Psoas muscle (tissue), 8 donors: ENCODE measurements at places on chromosomes 5 and 9. TPM values are rescaled to one million over a fixed set of nuclear protein-coding genes. Genes with fewer than 3 reads are reported as not detected.

Gene ZNF483
- total RNA-seq: 0.42 TPM

Gene MARVELD2
- 0.10 TPM for total RNA-seq

GRCh38 chr9:134641990-134642384 is 384 bp downstream of the COL5A1 start:
- DNase-seq: no peak

DNA sequence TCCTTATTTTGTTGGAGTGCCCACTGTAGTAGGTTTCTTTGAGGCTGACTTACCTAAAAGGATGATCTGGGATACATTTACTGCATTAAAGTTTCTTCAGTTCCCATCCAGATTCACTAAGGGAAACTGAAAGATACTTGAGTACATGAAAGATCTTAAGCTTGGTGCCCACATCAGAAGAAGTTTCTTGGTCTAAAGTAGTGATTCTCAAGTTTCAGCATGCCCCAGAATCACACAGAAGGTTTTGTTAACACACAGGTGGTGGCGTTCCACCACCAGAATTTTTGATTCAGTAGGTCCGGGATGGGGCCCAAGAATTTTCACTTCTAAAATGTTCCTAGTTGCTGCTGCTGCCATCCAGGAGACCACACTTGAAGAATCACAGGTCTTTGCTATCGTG is 171.0 kb downstream of the ZNF462 start:
- no peak for DNase-seq

DNA sequence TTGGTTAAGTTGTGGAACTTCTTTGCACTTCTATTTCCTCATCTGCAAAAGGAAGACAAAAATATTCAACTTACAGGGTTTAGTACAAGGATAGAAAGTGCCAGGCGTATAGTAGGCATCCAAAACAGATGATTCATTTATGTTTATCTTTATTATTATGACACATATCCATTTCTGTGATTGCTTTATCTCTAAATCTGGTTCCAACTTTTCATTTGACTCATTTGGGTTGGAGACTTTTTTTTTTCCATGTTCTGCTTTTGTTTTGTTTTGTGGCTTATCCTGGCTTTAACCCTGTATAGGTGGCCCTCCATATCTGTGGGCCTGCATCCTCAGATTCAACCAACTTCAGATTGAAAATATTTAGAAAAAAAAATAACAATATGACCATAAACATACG is 186.7 kb upstream of the SLC24A2 start:
- no peak for DNase-seq

DNA sequence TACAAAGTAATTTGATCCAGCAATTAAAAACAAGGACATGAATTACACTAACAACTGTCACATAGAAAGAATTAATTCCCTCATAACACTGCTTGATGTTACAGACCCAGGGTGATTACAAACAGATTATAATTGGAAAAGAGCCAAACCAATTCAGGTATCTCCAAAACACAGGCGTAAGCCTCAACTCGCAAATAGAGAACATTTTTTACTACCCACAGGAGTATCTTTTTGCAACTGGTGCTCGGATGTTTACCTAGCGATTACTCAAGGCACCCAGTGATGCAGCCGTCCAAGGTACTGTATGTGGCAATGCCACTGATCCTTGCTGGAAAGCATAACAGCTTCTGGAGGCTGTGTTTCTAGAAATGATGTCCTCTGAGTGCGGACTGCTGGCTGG is 386.1 kb upstream of the KIF2A start:
- DNase-seq: no peak

GRCh38 chr9:21465859-21466518 is 16.1 kb downstream of the IFNE start:
- no peak for DNase-seq

- DNase-seq: no peak
These were observed 86.0 kb downstream of the DRD1 start for GRCh38 chr5:175357995-175358394.

- no peak for DNase-seq
These were observed 115.7 kb upstream of the EPB41L4A start for GRCh38 chr5:112534611-112535255.

DNA sequence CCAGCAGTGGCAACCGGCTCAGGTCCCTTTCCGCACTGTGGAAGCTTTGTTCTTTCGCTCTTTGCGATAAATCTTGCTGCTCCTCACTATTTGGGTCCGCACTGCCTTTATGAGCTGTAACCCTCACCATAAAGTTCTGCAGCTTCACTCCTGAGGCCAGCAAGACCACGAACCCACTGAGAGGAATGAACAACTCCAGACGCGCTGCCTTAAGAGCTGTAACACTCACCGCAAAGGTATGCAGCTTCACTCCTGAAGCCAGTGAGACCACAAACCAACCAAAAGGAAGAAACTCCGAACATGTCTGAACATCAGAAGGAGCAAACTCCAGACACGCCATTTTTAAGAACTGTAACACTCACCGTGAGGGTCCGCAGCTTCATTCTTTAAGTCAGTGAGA is 103.5 kb downstream of the GLIS3 start:
- DNase-seq: no peak

DNA sequence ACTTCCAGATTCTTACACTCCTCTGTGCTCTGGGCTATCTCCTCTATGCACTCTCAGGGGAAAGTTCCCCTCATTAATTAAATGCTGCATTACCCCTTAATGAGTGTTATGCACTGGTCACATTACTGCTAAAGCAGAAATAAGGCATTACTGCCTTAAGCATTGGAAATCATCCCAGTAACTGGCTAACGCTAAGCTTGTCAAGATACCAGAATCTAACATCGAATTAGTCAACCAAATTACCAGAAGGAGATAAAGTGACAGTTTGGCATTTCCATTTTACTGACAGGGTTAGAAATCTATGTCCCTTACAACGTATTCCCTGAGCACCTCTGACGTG is 69.5 kb upstream of the FAM169A start:
- DNase-seq: no peak

Gene SHISAL2B
- total RNA-seq: not detected

DNA sequence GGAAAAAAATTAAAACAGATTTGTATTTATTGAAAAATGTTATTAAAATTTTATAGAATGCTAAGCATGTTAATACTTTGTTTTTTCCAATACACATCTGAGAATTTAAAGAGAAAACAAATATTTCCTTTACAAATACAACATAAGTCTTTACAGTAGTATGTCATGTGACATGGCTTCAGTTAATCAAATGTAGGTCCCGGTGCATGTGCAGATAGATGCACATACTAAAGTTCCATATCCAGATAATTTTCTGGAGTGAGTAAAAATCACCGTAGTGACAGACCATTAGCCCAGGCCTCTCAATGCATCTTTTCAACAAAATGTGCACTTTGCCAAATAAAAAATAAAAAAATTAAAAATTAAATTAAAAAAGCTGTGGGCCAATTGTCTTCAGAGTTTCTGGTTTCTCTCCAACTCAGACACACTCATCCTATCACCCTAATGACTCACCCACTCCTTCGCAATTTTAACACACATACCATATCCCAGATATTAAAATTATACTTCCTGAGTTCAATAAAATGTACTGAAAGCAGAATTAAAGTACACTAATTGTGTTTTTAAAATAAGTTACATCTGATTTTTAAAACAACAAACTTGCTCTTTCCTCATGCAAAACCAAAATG is 508.1 kb downstream of the NR2F1-AS1 start:
- DNase-seq: no peak

DNA sequence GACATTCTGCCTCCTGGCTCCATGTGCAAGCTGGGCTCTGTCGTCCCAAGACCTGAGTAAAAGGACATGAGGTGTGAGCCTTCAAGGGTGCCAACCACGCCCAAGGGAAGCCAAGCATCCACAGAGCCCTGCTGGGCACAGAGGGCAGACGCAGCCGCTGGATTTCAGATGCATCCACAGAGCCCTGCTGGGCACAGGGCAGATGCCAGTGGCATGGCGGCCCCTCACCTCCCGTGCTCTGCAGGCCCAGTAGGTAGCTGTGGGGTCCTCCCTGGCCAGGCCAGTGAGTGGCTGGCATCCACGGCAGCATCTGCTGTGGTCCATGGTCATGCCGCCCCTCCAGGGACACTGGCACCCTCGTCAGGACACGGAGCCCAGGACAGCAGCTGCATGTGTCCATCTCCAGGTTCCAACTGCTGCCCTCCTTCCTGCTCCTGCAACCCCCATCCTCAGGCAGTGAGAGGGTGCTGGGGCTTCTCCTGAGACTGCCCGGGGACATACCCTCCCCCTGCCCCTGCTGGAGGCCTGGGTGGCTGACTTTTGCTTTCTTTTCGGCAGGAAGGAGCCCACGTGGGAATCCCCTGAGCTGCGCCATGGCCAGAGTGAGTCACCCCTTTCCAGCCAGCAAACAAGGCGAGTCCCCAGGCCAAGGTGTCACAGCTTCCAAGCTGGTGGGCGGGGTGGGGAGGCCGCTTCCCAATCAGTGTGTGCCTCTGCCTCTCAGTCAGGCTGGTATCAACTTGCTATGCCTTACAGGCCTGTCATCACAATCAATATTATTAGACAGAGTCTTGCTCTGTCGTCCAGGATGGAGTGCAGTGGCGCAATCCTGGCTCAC is 4.0 kb upstream of the TRAF2 start:
- DNase-seq: peak; percentile 82

Gene C5orf58
- not detected for total RNA-seq

Gene CRB2
- 0.05 TPM for total RNA-seq

Gene TNPO1
- 80.2 TPM for total RNA-seq

- no peak for DNase-seq
These were observed 53.8 kb upstream of the ARAP3 start for GRCh38 chr5:141735823-141736222.

Gene IFNK
- not detected for total RNA-seq

- DNase-seq: no peak
These were observed 860 bp upstream of the MARCHF6 start for GRCh38 chr5:10352430-10353240.

Gene IFNA21
- not detected for total RNA-seq

GRCh38 chr9:35801328-35802128 is 10.1 kb downstream of the NPR2 start:
- DNase-seq: no peak

Gene SV2C
- not detected for total RNA-seq

DNA sequence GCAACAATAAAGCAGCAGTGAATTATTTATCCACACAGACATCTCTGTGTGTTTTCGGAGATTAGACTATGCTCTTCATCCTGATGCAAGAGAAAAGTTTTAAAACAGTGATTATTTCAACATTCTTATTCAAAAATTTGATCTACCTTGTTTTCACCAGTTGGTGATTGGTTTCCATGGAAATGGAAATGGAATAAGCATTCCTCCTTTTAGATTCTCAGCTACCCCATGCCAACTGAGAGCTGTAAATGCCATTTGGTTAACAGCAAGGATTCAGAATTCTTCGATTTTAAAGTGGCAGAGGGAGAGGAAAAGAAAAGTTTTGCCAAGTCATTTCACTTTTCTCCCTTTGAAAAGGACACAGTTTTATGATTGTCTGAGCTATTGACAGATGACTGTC is 154.7 kb downstream of the PCSK5 start:
- DNase-seq: no peak

DNA sequence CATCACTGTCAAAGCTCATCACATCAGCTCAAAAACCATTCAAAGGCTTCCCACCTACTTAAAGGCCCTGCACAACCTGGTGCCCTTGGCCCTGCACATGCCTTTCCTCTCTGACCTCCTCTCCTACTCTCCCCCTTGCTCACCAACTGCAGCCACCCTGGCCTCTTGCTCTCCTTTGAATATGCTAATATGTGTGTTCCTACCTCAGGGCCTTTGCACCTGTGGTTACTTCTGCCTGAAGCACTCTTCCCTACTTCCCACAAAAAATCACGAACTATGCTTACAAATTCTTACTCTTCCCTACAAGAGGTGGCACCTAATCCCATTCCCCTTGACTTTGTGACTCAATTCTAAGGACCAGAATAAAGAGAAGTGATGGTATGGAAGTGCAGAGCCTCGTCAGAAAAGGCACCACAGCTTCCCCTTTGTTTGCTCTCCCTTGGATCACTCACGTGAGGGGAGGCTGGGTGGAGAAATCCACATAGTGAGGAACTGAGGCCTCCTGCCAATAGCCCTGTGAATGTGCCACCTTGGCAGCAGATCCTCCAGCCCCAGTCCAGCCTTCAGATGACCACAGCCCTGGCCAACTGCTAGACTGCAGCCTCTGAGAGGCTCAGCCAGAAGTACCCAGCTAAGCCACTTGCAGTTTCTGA is 3.2 kb upstream of the TMEM171 start:
- DNase-seq: no peak

Gene NMUR2
- not detected for total RNA-seq

Gene UBE2B
- total RNA-seq: 296 TPM

DNA sequence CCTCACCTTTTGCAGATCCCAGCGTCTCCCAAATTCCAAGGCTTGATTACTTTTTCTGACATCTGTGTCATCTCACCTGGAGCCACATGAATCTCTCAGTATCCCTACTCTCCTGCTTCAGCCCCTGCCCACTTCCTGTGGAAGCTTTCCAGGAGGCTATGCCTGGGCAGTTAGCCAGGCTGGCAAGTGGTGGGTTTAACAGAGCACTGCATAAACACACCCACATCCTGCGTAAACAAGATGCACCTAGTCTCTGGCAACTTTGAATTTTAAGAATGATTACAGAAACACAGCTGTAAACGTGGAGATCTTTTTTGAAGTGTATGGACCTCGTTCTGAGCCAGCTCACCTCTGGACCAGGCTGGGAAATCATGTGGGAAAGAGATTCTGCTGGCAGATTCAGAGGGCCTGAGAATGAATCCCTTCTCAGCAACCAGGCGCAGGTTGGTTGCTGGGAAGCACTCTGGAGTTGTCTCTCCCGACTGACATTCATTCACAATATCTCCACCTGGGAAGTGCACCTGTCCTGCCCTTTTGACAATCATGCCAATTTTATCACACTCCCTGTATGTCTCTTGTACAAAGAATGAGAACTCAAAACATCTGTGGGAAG is 55.7 kb upstream of the FANCC start:
- DNase-seq: no peak
